AG08396 (cell line): ENCODE measurements at places on chromosomes 4 and X.

DNA sequence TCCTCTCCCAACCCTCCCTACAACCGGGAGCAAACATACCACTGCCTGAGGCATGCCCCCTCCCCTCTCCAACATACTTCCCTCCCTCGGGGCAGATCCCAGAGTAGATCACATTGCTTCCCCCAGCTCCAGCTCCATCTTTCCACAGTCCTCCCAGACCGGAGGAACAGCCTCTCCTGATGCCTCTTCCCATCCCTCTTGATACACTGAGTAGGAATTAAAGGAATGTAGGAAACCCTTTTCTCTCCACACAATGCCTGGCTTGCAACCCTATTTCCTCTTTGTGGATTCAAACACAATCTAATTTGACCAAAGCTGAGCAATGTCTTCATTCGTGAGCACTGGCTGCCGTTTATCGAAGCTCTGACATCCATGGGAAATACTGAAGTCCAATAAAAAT lies 339.8 kb downstream of the BCOR start:
- DNase-seq, result no peak

DNA sequence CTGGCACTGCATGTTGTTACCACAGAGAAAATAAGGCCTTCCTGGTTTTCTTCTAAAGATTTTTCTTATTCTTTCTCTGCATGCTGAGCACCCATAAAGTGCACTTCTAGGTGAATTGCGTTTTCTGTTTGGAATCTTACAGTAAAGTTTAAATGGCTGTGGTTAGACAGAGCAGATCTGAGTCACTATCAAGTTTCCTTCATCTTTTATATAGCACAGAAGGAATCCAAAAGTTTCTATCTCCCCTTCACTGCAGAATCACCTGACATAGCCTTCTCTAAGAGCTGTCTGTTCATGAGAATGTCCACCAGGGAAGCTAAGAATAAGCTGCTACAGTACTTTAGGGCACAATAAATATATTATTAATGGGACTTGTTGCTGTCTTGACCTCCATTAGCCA lies 455.5 kb upstream of the FAM241A start:
- peak; percentile 2 for DNase-seq

DNA sequence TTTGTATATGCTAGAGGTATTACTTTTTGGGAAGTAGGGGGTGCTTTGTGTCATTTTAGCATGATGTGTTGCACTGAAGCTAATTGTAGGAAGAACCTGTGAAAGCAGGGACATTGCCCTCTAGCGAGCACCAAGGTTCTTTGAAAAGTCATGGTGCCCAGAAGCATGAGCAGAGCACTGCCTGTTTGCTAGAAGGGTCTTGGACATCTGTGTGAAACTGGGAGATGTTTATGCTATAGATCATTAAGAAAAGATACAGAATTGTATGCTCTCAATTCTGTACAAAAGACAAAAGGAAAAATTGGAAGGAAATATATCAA lies 14.7 kb downstream of the GRPR start:
- no peak for DNase-seq

DNA sequence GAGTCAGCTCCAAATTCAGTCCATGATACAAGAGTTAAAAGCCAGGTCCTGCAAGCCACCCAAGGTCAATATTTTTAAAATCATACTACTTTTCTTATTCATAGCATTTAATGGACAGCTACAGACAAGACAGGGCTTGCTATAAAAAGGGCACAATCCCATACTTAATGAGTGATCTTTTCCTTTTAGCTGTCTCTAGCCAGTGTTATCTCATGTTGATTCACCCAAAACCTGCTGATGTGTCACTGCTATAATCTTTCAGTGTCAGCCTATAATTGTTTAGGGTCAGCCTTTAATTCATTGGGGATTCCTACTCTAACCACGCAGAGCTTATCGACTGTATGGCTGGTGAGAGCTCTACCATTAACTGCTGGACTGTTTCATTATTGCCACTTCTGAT lies 51.2 kb upstream of the HCCS start:
- DNase-seq, result no peak

DNA sequence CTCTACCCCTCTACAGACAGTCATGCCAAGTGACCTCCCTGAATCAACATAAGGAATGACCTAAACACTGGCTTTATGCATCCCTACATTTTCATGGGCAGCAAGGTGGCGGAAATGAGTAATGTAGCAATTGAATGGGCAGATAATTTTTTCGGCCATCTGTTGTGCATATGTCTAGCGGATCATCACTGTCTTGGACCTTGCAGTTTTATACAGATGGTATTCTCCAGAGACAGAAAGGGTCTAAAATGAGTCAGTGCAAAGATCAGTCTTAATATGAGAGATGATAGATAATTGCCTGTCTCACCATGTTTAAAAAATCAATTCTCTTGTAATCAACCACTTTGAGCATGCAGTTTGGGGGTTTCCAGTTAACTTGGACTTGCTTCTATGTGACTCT lies 177.3 kb upstream of the DKK2 start:
- DNase-seq, result no peak

GRCh38 chrX:6225288-6225910 lies 3.3 kb downstream of the NLGN4X start:
- DNase-seq, result no peak

- no peak for DNase-seq
These were observed 71.9 kb upstream of the STK26 start for GRCh38 chrX:131951166-131951565.

- no peak for DNase-seq
These were observed 122.3 kb downstream of the ARHGAP10 start for GRCh38 chr4:147854154-147854553.

GRCh38 chr4:103692615-103693014 lies 27.2 kb downstream of the TACR3 start:
- DNase-seq, result no peak

DNA sequence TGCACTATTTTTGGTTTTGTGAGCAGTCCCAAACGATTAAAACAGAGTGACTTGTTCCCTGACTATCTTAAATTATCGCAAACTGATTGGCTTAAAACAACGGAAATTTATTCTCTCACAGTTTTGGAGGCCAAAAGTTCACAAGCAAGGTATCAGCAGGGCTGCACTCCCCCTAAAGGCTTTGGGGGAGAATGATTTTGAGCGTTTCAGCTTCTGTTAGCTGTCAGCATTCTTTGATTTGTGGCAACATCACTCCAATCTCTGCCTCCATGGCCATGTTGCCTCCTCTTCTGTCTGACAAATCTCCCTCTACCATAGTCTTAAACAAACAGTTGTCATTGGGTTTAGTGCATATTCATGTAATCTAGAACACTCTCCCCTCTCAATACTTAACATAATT lies 459.6 kb upstream of the ATOH1 start:
- DNase-seq, result no peak

DNA sequence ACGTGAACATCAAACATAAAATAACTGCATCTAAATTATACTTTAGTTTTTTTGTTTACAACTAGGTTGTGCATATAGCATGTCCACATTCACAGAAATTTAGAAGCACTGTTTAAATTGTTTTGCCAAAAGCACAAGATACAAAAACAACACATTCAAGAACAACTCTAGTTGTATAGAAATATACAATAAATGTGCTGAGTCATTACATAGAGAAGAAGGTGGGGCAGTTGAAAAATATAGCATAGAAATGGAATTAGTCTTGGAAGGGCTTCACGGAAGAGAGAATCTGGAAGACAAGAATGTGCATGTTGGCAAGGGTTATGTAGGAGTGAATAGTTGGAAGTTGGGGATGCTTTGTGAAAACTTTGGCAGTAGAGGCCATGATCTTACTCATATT lies 239.0 kb upstream of the GLRA2 start:
- no peak for DNase-seq

GRCh38 chr4:25878676-25879075 lies 15.9 kb upstream of the SEL1L3 start:
- no peak for DNase-seq

DNA sequence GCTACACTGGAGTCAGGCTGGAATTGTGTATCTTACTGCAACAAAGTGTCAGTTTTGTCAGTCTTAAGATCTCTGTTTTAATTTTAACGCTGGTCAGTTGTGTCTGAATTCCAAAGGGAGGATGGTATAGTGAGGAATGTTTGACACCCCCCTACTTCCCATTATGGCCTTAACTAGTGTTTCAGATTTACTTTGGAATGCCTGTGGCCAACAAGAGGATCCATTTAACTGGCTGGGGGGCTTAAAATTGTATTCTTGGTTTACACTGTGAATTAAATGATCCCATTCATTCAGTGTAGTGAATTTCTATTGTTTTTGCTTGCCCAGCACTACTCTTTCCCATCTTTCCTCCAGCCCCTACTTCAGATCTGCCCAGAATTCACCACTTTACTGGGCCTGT lies 75.8 kb upstream of the IQCM start:
- no peak for DNase-seq

GRCh38 chr4:172601195-172601594 lies 567.4 kb upstream of the GALNT7 start:
- no peak for DNase-seq

GRCh38 chr4:145935253-145936141 lies 3.1 kb downstream of the ZNF827 start:
- no peak for DNase-seq

DNA sequence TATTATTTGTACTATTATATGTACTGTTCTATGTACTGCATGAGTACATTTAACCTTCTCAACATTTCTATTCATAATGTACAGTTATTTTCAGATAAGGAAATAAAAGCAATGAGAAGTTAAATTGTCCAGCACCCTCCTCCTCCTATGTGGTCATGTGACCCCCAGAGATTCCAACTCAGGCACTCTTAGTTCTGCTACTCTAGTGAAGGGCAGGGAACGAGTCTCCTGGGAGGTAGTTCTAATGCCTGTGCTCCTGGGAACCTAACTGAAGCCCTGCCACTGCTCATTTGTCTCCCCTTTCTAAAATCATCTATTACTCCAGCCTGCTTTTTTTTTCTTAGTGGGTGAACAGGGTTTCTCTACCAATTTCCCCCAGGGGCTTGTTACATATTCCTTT lies 105.9 kb upstream of the GPRIN3 start:
- DNase-seq, result no peak

GRCh38 chr4:82050796-82051195 lies 323.0 kb downstream of the HNRNPD start:
- DNase-seq, result no peak

DNA sequence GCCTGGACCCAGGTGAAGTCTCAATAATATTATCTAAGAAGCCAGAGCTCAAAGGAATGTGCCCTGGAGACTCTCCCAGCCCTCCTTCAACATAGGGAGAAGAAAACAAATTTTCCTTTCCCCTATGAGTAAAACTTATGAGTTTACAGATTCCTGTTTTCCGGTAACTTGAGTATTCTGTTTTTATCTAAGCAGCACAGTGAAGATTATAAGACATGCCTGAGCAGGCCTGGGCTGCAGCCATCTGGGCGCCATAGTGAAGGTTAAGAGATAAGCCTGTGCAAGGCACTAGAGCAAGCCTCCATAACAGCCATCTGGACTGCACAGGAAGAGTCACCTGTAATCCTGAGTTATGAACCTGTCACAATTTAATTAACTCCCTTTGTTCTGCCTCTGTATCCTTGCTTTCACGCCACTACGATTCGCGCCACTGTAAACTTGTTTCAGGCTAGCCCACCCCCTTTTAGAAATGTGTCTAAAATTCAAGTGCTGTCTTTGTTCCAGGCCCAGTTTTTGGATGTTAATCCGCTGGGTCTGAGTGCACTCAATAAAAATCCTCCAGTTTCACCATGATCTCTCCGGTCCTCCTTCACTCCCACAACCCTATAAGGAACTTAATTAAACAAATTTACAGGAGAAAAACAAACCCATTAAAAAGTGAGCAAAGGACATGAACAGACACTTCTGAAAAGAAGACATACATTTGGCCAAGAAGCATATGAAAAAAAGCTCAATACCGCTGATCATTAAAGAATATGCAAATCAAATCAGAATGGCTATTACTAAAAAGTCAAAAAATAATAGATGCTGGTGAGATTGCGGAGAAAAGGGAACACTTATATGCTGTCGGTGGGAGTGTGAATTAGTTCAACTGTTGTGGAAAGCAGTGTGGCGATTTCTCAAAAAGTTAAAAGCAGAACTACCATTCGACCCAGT lies 189.5 kb downstream of the APBB2 start:
- DNase-seq, result no peak

GRCh38 chr4:120693816-120694215 lies 228.7 kb downstream of the PRDM5 start:
- no peak for DNase-seq

DNA sequence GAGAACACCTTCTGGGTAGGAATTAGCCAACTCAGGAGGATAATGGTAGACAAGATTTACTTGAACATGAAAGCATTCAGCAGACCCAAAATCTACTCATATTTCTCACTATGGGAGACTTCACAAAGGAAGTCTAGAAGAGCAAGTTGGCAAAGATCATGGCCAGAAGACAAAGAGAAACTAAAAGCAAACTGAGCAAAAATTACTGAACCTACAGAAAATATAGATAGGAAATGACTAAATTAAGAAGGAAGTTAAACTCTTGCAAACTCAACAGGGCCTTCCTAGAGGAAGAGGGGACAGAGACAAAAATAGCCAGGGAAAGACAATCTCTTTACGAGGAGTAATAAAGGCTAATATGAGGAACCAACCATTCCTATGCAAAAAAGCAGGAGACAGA lies 18.7 kb downstream of the CORIN start:
- DNase-seq, result no peak

- no peak for DNase-seq
These were observed 64.7 kb upstream of the RPL34 start for GRCh38 chr4:108555701-108556100.
